ENCODE measurements at places on chromosomes 6 and 20.

GRCh38 chr20:12225898-12226297 is 308.2 kb downstream of the BTBD3 start:
- DNase-seq = no peak

GRCh38 chr6:5540370-5540769 is 279.1 kb downstream of the FARS2 start:
- DNase-seq = no peak

- no peak for DNase-seq
Measured at GRCh38 chr6:46751658-46752057, 4.9 kb downstream of the ANKRD66 start.

DNA sequence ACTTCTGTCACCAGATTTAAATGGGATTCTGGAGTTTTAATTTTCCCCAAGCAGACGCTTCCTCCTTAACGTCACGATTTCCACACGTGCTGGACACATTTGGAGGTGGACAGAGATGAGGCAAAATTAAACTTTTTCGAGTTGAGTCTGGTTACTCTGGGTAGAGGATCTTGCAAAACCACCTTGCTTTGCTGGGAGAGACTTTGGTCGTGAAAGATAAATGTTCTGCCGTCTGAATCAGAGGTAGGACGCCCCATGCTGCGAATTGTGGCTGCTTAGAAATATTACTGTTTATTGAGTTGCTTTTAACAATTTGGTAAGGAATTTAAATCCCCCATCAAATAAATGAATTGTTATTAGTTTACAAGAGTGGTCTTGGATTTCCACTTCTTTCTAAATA is 46.8 kb downstream of the CTCFL start:
- DNase-seq = no peak

GRCh38 chr20:56004007-56004406 is 1.3 kb downstream of the CBLN4 start:
- no peak for DNase-seq

DNA sequence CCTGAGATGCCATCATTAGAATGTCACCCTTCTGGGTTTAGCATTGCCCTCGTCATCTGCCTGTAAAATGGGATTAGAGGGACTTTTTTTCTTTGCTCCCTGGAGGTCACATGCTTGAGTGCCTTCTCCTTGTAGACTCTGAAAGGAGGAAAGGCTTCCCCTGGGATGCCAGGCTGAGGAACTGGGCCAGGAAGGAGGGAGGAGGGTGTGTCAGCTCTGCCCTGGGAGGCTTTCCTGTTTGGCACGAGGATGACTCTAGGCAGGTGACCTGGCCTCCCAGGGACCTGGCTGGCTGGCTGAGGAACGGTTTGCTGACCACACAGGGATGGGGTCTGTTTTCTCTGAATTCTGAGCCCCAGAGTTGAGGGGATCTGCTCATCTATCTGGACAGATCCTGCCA is 137.9 kb upstream of the RNF24 start:
- DNase-seq = no peak

DNA sequence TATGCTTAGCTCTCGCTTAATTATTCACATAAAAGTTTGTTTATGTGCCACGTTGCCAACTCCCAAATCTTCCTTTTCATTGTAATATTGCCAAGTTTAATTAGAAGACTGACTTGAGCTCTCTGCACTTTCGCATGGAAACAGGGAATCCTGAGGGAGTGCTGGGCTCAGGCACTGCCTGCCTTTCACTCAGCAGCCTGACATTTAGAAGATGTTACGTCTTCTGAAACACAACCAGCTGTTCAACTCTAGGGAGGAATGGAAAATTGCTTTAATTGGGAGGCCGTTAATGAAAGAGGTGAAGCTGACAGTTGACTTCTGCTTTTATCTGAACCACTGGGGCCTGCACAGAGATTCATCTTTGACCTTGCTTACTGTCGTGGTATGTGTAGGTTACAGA is 77.4 kb upstream of the MTHFD1L start:
- DNase-seq = no peak

GRCh38 chr20:9447182-9447581 is 67.2 kb upstream of the LAMP5 start:
- no peak for DNase-seq

- DNase-seq = no peak
Measured at GRCh38 chr20:18754030-18754652, 59.4 kb upstream of the SCP2D1 start.

GRCh38 chr6:43766964-43767461 is 3.0 kb upstream of the VEGFA start:
- no peak for DNase-seq

GRCh38 chr6:548517-548916 is 108.4 kb downstream of the HUS1B start:
- no peak for DNase-seq

DNA sequence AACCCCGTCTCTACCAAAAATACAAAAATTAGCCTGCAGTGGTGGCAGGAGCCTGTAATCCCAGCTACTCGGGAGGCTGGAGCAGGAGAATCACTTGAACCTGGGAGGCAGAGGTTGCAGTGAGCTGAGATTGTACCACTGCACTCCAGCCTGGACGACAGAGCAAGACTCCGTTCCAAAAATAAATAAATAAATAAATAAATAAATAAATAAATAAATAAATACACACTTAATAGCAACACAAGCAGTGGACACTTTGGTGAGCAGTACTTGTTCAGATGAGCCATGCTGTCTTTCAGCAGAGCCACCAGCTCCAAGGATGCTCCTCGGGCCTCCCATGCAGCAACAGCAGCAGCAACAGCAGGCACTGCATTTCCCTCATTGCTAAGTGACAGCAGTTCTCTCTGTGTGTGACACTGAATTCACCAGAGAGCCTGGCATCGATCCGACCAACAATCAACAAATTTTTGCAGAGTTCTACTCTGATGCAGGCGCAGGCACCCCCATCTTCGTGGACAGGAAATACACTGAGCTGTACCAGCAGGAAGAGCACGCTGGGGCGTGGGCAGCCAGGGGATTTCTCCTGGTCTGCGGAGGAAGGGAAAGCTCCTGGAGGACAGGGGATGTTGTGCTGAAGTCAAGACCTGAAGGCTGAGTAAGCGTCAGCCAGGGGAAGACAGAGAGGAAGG is 54.0 kb upstream of the SNX9 start:
- DNase-seq = no peak

GRCh38 chr6:142444376-142444775 is 142.6 kb downstream of the ADGRG6 start:
- no peak for DNase-seq

DNA sequence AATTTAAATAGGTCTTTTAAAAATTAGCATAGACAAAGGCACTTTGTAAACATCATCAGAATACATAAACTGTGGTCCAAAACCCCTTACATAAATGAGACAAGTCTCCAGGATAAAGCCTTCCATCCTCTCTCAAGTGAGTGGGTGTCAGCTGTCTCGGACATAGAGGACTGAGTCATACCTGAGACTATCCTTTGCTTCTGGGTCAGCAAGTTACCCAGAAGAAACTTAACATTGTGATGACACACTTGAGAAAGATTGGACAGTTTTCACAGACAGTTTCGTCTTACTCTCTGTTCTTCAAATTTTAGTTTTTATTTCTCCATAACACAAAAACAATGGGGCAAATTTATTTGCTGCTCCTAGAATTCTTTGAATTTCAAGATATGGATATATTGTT is 838.0 kb downstream of the DHX35 start:
- no peak for DNase-seq

DNA sequence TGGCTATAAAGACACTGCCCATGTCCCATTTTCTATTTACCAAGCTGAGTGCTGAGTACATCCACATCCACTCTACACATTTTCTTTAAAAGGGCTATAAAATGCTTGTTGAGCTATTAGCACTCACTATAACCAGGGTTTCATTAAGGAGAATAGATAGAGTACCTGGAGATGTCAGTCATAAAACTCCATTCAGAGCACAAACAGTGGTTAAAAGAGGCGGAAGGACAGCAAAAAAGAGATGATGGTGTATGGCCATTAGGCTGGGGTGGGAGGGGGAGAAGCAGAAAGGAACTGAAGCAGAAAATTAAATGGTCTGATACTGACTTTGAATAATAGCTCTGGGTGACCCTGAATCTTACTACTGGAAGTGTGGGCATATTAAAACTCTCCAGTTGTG is 609.9 kb upstream of the MAP3K7 start:
- no peak for DNase-seq

DNA sequence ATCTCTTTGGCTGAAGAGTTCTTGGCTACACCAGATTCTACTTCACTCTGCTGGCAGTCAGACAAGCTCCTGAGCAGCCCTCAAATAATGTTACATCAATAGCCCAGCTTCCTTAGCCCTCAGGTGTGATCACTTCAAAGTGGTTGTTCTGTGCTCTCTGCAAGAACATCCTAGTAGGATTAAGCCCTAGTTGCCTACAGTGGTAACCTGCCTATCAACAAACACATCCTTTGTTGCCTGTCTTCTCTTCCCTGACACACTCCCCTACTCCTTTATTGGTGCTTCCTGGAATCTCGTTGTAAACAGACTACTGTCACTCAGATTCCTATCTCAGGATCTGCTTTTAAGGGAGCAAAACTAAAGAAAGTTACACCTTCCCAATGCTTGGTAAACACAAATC is 45.1 kb upstream of the TASP1 start:
- no peak for DNase-seq

DNA sequence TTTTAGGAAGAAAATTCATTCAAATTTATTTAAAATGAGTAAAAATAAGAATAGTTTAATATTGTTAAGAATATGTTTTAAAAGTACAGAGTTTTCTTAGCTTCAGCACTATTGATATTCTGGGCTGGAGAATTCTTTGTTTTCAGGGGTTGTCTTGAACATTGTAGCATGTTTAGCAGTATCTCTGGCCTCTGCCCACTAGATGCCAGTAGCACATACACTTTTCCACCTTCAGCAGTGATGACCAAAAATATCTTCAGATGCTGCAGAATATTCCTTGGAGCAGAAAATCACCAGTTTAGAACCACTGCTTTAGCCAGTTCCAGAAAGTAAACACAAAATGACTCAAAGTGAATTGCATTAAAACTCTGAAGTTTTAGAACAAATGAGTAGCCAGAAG is 19.4 kb upstream of the SDHAF4 start:
- no peak for DNase-seq

DNA sequence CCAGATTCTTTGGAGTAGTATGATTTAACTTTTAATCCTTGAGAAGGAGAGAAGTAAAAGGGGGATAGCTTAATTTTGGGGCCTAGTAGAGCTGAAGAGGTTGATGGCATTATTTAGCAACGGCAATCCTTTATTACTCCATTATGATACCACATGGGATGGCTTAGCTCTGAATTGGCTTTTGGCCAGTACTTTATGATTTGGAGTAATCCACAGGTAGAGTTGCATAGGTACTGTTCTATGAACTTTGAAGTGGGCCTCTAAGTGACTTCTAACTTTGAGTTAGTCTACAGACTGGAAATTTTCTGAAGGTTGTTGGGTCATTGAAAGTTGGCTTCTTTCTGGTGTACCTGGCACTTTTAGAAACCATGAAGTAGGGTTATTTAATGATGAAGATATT is 11.6 kb downstream of the YWHAB start:
- DNase-seq = no peak

- no peak for DNase-seq
Measured at GRCh38 chr6:128412680-128413079, 107.7 kb downstream of the PTPRK start.

DNA sequence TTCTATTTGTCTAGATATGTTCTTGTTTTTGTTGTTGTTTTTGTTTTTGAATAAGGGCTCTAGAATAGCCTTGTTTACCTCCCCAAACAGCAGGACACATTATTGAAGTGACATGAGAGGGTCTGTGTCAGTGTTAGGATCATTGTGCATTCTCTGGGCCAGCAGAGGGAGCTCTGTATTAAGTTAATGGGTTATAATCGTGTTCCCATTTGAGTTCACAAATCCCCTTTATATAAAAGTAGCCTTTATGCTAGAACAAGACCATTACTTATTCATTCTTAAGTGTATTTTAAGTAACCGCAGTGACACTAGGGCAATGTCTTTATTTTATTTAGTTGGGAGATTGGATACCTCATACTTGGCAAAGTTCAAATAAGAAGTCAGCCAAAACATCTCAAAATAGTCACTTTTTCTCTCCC is 44.8 kb downstream of the STK4 start:
- DNase-seq = no peak

- DNase-seq = no peak
Measured at GRCh38 chr6:36245572-36246061, 24.2 kb upstream of the PNPLA1 start.

DNA sequence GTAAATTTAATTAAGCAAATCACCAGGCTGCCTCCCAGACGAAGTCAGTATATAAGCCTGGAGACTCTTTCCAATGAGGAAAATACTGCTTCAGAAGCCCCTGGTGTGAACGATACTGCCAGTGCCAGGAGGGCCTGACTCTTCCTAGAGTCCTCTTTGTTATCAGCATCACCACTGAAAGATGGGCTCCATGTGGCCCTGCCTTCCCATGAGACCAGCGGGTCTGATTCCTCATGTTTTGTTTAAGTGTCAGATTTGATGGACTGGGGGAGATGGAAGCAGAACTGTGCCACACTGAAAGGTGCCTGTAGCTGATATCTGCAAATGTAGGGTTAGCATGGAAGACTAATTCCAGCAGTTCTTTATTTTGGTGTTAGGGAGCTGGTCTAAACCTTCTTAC is 7.9 kb downstream of the NQO2 start:
- DNase-seq = no peak

GRCh38 chr6:105510746-105511145 is 107.9 kb upstream of the PREP start:
- no peak for DNase-seq

DNA sequence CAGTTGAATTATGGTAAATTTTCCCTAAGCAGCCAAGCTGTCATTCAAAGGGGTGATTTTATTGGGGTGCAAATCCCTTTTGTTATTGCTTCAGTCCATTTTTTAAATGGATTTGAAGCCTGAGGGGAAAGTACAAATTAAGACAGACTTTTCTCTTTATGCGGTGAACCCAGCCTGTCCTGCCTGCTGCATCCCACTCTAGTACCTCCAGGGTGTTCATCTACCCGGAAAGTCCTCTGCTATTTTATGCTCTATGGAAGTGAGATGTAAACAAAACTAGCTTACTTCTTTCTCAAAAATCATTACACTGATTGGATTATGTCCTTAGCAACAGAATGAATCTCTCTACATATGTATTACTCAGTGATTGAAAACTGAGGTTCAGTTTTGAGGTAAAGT is 1088.9 kb upstream of the CITED2 start:
- DNase-seq = no peak

- DNase-seq = no peak
Measured at GRCh38 chr6:28764014-28764723, 159.6 kb downstream of the TRIM27 start.

DNA sequence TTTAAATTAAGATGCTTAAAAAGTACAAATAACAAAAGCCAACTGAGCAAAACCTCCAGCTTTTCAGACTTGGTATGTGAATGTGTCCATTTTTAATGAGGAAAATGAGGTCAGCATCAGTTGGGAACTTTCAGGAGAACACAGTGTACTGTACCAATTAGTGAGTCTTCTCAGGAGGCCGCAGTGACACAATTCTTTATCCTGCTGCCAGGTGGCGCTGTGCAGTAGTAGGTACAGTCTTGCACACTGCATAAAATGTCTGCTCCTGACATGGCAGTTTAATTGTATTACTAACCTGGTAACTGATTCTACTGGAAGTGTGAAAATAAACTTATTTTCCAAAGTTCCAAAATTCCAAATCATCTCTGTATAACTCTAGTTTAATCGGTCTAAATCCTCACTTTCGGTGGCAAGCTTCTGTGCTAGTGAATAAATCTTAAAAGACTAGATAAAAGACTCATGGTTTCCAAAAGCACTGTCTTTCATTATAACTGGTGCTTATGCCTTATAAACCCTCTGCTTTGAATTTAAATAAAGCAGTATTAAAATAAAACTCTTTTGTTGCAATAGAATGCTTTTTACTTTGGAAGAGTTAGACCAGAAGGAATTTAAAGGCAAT is 214.8 kb upstream of the MMS22L start:
- peak; percentile 68 for DNase-seq
